ENCODE measurements at places on chromosomes 5 and 9.

GRCh38 chr9:20379804-20380225 is 242.5 kb downstream of the MLLT3 start:
- no peak for DNase-seq

DNA sequence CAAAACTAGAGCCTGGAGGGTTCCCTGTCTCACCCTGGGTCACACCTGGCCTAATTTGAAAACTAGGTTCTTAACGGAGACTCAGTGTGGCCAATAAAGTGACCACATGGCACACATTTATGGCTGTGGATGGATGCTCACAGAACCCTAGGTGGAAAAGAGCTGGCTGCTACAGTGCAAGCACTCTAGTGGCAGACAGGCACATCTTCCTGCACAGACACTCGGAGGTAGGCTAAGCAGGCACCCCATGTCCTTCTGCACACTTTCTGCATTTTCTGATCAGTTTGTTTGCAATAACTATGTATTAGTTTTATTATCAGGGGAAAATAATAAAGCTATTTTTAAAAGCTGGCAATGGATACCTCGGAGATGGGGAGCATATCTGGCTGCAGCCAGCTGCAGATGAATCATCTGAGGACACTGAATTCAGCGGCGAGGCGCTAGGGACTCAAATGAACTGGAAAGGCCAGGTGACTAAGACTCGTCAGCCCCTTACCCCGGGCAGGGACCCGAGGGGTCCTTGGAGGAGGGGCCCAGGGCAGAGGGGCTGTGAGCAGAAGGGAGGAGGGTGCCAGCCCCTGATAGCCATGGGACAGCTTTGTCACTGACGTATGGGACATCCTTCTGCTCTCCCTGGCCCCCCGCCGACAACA is 96.2 kb downstream of the OLFM1 start:
- DNase-seq = no peak

DNA sequence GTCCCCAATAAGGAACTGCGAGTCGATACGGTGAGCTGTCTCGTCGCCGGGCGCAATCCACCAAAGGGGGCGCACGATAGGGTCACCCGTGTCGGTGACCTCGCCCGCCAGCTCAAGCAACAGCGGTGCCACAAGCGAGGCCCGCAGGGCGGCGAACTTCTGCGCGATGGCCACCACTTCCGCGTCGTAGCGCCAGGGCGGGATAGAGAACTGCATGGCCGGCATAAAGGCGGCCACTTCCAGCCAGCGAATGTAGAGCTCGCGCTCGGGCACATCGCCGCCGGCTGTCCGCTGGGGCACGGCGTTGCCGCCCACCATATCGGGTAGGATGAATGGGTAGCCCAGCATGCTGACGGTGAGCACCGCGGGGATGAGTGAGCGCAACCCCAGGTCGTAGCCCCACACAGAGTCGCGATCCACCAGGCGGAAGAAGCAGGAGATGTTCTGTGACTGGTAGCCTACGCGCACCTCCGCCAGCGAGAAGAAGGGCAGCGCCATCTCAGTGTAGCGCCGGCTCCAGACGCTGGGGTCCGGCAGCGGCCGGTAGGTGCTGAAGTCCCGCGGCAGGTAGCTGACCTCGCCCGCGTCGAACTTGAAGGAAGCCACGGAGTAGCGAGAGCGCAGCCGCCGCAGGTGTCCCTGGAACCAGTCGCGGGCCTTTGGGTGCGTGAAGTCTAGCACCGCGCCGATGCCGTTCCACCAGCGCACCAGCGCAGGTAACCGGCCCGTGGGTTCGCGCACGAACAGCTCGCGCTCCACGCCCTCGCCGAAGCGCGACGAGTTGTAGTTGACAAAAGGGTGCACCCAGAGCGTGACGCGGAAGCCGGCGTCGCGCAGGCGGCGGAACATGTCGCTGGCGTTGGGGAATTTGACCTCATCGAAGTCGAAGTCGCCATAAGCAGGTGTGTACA is 5.5 kb downstream of the MYORG start:
- no peak for DNase-seq

DNA sequence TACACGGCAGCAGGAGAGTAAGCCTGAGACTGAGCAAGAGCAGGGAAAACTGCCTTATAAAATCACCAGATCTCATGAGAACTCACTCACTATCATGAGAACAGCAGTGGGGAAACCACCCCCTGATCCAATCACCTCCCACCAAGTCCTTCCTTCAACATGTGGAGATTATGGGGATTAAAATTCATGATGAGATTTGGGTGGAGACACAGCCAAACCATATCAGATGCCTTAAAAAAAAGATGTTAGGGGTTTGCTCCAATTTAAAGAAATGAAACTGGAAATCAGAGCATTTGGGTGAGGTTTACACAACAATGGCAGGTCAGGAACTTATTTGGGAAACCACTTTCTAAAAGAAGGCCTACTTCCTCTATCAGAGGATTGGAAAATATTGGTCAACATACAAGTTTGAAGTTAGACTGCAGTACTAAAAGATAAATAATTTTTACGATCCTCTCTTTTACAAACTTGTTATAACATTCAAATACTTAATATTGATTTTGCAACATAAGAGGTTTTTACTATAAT is 105.1 kb downstream of the FBN2 start:
- no peak for DNase-seq

- DNase-seq = no peak
Observed at GRCh38 chr5:38660194-38660668, 103.8 kb upstream of the LIFR start.

GRCh38 chr9:38160613-38161215 is 91.7 kb upstream of the SHB start:
- peak; percentile 50 for DNase-seq

- DNase-seq = no peak
Observed at GRCh38 chr9:117063721-117064471, 351.0 kb downstream of the ASTN2 start.

All from AG10803 (cell line).